ENCODE measurements at places on chromosomes 12 and 14. TPM values are rescaled to one million over a fixed set of nuclear protein-coding genes. Genes with fewer than 3 reads are reported as not detected.

Gene TMX1
- 61.5 TPM for total RNA-seq

Gene PRB2
- not detected for total RNA-seq

Gene GLT8D2
- total RNA-seq, result 4.7 TPM

Gene MNAT1
- total RNA-seq, result 66.9 TPM

Gene GNPTAB
- 16.5 TPM for total RNA-seq
